ENCODE measurements at places on chromosomes 2 and 18.

DNA sequence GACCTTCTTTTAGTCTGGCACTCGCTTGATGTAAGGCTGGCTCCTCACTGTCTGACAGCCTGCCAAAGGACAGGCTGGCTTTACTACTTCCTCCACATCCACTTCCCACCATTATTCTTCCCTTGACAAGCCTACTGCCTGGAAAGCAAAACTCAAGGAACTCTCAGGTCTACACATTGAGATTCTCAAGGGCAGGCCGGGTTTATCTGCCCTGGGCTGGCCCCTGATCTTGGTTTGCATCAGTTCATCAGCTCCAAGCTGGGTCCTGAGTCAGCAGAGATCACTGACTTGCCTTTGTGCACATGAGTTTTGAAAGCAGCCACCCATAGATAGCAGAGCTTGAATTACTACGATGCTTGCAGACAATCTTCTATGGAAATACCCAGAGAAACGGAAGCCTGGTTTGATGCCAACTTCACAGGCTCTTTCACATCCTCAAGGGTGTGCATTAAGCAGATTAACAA, 53.9 kb downstream of the KCTD18 start:
- no peak for DNase-seq

DNA sequence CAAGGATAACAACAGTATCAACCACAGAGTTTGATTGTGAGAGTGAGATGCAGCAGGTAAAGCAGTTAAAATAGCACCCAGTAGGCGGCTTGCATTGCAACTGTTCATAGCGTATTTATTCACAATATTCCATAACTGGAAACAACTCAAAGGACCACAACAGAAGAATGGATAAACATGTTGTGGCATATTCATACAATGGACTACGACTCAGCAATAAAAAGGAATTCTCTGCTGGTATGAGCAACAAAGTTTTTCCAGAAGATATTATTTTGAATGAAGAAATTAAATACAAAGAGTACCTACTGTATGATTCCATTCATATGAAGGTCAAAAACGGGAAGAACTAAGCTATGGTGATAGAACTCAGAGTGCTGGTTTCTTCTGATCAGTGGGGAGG, 25.2 kb downstream of the GPATCH11 start:
- DNase-seq, result no peak

GRCh38 chr18:24426398-24427294, at the start of gene IMPACT:
TSS of gene IMPACT (plus strand) at chr18:24426670. CDS start at chr18:24426757, 87 bp downstream.
- DNase-seq, result peak; percentile 57

DNA sequence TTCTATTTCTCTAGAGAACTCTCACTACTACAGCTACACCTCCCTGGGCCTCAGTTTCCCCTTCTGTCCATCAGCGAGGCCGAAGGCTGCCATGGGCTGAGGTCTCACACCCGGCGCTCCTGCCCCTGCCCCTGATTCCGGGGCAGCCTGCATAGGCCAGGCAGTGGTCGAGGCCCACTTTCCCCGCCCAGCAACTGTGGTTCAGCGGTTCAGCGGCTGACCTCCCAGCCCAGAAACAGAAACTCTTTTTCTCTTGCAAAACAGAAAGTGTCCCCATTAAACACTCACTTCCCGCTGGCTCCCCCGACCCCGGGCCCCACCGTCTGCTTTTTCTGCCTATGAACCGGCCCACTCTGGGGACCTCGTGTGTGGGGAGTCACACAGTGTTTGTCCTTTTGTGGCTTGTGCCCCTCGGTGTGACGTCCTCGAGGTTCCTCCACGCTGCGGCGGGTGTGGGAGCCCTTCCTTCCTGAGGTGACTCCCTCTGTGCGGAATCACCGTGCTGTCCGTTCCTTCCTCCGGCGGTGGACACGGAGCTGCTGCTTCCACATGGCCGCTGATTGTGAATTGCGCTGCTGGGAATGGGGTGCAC, 16.0 kb downstream of the PDCD1 start:
- no peak for DNase-seq

GRCh38 chr18:12066910-12067511, 26.6 kb upstream of the ANKRD62 start:
- no peak for DNase-seq

DNA sequence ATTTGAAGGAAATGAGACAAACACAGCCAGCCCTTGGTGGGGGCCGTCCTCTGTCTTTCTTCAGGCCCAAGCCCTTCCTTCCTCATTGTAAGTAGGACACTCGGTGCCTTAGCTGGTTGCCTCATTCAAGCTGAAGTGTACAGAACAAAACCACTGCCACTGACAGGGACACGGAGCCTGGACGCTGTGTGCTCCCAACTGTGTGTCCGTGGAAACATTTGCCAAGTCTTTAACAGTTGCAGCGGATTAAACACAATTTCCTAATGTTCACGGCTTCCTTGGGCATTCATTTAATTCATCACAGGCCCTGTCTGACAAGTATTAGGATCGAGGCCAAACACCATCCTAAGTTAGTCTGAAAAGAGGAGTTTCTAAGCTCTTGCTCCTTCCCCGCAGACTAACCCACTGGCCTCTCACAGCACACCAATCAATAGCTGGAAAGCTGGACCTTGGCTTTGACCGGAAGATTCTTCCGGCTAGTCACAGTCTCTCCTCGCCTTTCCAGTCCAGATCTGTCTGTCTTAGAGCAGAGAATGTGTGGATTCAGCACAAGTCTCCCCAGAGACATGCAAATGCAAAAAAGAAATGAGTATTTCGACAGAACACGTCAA, 68.7 kb upstream of the ACSL3 start:
- no peak for DNase-seq

GRCh38 chr2:86492048-86492453, 50.9 kb downstream of the KDM3A start:
- no peak for DNase-seq

GRCh38 chr2:241774419-241775222, 2.0 kb upstream of the GAL3ST2 start:
- DNase-seq, result no peak

DNA sequence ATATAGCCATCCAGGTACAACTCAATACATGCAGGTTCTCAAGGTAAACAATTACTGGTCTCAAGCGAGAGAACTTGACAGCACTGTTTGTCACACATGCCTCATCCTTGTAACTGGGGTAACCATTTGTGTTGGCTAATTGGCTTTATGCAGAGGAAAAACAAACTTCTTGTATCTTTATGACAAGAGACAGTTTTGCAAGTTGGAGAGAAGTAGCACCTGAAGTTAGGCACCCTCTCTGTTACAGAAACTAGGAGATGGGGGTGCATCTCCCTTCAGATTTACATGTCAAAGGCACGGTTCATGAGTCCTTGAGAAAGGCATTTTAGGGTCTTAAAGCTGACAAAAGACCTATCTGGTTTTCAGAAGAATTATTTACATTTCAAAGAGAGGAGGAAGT, 241.7 kb downstream of the CD226 start:
- DNase-seq, result no peak

DNA sequence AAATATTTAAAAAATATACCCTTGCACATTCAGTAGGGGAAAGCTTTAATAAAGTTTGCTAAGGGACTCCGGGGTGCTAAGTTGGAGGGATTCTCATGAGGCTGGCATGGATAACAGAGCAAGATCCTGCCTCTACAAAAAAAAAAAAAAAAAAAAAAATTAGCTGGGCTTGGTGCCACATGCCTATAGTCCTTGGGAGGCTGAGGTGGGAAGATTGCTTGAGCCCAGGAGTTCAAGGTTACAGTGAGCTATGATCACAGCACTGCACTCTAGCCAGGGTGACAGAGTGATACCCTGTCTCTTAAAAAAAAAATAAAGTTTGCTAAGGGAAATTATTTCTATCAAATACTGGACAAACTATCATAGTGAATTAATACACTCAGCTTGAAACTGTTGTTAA, 17.3 kb upstream of the GPR75 start:
- no peak for DNase-seq
